Fibroblast of villous mesenchyme (primary cell): ENCODE measurements at places on chromosomes 12 and 14. TPM values are rescaled to one million over a fixed set of nuclear protein-coding genes. Genes with fewer than 3 reads are reported as not detected.

Gene COPZ1
- total RNA-seq, result 95.0 and 139 TPM in 2 replicates

Gene SIRT4
- total RNA-seq, result 1.3 and 1.6 TPM in 2 replicates

Gene MAGOHB
- 19.3 and 20.3 TPM in 2 replicates for total RNA-seq

Gene KRT82
- not detected in 2 replicates for total RNA-seq

Gene TAS2R30
- total RNA-seq, result 7.4 and 9.1 TPM in 2 replicates

Gene OLR1
- 9.3 and 73.0 TPM in 2 replicates for total RNA-seq

Gene MANSC1
- total RNA-seq, result 2.3 and 4.7 TPM in 2 replicates

Gene GPR84
- not detected in 2 replicates for total RNA-seq

Gene PCNX1
- 54.1 and 69.5 TPM in 2 replicates for total RNA-seq
